ENCODE measurements at places on chromosomes 2 and 18.

GRCh38 chr2:226031647-226032501 is 632.4 kb downstream of the NYAP2 start:
- peak; percentile 54 for DNase-seq

DNA sequence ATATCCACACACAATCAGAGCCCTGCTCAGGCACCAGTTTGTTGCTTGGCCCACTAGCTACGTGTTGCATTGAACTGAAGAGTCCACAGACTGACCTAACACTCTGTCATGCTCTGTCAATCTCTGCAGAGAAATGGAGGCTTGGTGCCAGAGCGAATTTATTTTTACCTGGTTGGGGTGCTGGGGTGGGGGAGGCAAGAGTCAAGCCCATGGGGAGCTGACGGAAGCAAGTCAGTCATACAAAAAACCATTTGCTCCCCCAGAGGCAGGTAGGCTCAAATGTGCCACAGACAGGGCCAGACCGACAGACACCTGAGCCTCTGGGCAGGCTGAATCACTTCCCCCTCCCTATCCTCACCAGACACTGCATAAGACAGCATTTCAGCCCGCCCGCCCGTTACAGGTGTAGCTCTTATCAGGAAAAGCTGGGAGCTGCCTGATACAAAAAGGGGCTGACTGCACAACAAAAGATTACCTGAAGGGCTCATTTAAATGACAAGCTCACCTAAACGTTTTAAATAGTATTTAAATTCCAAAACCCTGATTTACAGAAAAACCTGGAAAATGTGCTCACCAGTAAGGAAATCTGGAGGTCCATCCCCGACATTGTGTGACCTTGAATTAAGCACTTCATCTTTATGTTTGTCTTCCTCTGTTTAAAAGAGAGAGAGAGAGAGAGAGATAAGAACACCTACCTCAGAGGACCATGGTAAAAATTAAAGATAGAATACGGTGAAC is 2.1 kb upstream of the PCBP1 start:
- no peak for DNase-seq

- DNase-seq = no peak
Observed at GRCh38 chr18:22650247-22650646, 232.5 kb upstream of the CTAGE1 start.

GRCh38 chr18:10114717-10115463 is 201.1 kb downstream of the VAPA start:
- no peak for DNase-seq

DNA sequence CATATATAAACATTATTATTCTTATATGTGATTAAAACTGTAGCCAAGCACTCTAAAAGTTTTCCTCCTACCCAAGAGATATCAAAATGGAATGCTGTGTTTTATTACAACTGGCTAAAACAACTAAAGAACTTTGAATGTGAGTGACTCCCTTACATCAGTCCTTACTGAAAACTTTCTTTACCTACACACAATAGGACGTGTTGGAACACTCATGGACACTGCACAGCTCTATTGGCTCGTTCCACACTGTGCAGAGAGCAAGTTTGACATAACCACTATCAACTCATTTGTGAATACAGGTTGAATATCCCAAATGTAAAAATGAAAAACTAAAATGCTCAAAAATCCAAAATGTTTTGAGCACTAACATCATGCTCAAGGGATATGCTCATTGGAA is 650.6 kb downstream of the SLC4A3 start:
- DNase-seq = peak; percentile 7

DNA sequence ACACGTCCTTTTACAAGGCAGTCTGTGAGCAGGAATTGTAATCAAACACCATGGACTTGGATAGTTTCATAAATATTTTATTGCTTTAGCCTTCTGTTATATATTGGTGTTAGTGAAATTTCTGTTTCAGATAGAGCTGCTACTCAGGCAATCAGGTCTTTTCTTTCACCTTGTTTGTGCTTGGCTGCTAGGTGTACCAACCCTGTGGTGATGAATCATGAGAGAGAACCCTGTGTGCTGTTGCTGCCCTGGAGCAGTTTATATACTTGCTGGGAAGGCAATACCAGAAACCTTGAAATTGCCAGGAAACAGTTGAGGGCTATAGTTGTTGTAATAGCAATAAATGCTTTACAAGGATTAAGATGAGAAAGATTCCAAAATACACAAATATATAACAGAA is 84.5 kb downstream of the FSHR start:
- DNase-seq = no peak

DNA sequence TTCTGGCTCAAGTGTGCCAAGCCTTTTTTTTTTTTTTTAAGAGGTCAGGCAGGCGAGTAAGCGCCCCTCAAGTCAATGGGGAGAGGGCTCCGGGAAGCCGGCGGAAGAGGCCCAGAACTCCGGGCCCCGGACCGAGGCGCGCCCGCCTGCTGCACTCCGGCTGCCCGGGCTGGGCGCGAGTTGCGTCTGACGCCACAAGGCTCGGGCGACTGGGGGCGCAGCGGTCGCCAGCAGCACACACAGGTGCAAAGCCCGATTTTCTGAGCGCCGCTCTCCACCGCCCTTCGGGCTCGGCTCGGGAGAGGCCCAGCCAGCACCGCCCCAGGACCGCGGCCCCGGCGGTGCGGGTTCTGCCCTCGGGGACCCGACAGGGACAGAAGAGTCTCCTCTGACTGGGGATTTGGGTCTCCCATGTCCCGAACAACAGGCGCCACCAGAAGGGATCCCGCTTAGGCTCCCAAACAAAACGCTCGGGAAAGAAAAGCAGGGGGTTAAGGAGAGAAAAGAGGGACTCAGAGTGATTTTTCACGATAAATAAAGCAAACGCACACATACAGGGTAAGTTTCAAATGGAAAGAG is 787 bp downstream of the ERBB4 start:
- peak; percentile 25 for DNase-seq

GRCh38 chr2:6845903-6846302 is 19.8 kb downstream of the CMPK2 start:
- no peak for DNase-seq

All from foreskin fibroblast (primary cell).